ENCODE measurements at places on chromosomes 2 and 18.

DNA sequence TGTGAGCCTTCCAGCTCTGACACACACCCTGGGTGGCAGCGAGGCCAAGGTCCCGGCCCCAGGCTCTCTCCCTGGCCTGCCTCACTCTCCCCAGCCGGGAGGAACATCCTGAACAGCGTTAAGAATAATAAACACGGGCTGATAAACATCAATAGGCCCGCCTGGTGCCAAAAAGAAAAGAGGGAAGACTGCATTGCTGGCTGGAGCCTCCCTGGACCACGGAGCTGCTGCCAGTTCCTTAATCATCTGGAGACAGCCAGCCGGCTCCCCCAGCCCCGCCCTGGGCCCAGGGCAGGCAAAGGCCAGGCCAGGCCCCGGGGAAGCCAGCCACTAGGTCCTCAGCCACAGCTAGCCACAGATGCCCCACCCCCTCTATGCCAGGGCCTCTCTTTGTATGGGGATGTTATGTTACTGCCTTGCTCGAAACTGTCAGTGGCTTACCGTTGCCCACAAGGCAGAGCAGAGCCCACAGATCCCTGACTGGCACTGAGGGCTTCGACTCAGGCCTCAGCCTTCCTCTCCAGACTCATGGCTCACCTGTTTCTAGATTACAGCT, 293.7 kb downstream of the DYSF start:
- DNase-seq = no peak

DNA sequence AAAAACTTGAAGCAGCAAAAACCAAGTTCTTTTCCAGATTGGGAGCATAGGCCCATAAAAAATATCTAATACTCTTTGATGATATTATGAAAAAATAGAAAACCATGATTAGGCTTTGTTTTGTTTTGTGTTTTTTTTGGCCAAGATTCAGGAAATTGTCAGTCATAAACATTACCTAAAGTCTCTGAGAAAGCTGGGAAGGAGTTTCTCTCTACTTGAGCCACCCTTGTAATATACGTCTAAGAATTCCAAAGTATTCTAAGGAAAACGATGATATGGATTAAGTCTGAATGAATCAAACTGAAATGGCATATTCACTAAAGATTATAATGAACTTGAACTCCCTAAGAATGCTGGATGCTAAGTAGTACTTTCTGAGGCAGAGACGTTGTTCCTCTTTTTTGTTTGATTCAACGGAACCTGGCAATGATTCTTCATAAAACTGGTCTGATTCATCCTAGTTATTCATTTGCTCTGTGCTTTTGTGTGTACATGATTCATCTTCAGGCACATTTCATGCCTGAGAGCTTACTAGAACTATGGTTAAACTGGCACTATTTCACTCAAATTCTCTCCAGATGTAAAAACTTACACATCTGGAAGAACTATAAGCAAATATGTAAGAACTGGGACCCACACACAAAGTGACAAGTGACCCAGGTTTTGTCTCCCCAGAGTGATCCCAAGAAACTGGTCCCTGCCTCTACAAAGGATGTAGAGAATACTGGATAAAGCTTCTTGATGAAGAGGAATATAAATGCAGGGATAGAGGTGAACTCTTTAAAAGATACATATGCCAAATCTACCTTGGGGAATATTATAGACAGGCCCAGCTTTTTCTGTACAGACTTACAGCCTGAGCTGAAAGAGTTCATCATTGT, 159.7 kb downstream of the DOCK10 start:
- DNase-seq = no peak

GRCh38 chr2:157789933-157790511, 86.1 kb downstream of the ACVR1 start:
- no peak for DNase-seq

- no peak for DNase-seq
Observed at GRCh38 chr2:7861910-7862702, 819.8 kb upstream of the ID2 start.

DNA sequence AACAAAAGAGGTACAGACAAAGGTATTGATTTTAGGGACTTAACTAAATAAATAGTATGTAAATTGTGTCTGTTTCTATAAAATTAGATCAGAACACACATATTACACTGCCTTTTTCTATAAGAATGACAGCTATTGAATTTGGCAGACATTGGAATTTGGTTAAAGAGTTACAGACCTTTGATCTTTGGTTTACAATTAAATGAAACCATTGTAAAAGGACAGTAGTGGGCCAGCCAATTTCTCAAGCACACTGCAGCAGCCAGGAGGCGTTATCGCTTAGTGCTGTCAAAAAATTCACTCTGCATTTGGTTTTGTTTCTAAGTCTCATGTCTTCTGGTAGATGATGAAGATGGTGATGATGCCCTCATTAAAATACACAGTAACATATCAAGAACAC, 175.9 kb downstream of the NR4A2 start:
- no peak for DNase-seq

- no peak for DNase-seq
Observed at GRCh38 chr18:22471546-22472131, 53.9 kb upstream of the CTAGE1 start.

GRCh38 chr18:76459687-76460350, 35.2 kb downstream of the ZNF516 start:
- DNase-seq = no peak

DNA sequence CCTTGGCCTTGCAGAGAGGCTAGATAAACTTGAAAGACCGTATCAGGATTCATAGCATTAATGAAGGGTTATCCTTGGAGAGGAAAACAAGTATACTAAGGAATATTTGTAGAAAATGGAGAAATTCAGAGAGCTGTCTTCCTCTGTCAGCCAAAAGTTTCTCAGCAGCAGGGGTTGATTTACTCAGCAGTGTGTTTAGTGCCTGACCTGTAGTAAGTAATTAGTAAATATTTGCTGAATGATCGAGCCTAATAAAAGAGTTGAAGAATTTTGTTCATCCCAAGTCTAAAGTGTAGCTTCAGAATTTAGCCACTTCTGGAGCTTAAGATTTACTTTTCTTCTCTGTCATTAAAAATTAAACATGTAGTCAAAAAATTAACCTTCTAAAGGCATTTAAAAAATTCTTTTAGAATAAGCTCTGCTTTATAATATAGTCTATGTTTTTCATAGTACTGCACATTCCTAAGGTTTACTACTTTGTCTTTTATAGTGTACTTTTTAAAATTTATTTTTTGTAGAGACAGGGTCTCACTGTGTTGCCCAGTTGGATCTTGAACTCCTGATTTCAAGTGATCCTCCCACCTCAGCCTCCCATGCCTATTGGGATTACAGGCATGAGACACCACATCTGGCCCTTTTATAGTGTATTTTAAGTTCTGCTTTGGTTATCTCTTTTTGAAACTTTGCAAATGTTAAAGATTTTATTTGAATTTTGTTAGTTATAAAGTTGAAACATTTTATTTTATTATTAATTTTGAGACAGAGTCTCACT, 138.4 kb upstream of the MYO3B start:
- no peak for DNase-seq

GRCh38 chr18:75199327-75199726, 9.6 kb downstream of the PTGR3 start:
- DNase-seq = no peak
